ENCODE measurements at places on chromosomes 6 and 20. TPM values are rescaled to one million over a fixed set of nuclear protein-coding genes. Genes with fewer than 3 reads are reported as not detected.

GRCh38 chr6:160365117-160365516 is 16.9 kb downstream of the SLC22A3 start:
- no peaks in the 10 kb centered on the region for H3K4me1 ChIP-seq
- H3K27me3 ChIP-seq: no peaks in the 10 kb centered on the region
- no peak overlapping the region for H3K4me3 ChIP-seq
- H3K36me3 ChIP-seq: no peaks in the 10 kb centered on the region
- no peak overlapping the region for H3K27ac ChIP-seq
- no peak for DNase-seq

Gene CST4
- not detected for polyA plus RNA-seq

DNA sequence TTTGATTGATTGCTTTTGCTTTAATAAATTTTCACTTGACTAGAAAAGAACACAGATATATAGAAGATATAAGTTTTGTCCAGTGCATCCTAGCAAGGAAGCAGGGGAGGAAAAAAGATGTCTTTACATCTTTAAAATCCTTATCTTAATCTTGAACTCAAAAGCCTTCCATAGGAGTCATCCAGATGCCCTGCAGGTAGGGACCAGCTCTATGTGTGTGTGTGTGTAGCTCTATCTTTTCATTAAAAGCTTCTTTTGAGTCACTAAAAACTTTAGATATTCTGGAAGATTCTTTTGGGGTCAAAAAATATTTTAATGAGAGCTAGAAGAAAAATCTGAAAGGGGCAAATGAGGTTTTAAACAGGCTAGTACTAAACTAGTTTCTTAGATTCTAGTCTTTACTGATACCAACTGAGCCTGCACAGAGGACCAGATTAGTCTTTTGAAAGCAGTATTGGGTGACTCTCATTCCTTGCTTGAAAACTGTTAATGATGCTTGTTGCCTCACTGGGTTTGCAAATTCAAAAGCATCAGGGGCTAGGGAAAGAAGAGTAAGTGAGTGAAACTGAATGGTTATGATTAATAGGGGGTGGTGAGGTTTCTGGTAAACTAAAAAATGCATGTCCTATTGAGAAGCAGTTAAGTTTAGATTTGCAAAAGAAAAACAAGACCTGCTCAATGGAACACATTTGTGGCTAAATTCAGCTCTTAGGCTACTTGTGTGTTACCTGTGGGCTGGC is 40.6 kb upstream of the JAG1 start:
- H3K27me3 ChIP-seq: no peaks in the 10 kb centered on the region
- H3K4me3 ChIP-seq: no peak overlapping the region
- no peak overlapping the region for H3K27ac ChIP-seq
- no peaks in the 10 kb centered on the region for H3K36me3 ChIP-seq

DNA sequence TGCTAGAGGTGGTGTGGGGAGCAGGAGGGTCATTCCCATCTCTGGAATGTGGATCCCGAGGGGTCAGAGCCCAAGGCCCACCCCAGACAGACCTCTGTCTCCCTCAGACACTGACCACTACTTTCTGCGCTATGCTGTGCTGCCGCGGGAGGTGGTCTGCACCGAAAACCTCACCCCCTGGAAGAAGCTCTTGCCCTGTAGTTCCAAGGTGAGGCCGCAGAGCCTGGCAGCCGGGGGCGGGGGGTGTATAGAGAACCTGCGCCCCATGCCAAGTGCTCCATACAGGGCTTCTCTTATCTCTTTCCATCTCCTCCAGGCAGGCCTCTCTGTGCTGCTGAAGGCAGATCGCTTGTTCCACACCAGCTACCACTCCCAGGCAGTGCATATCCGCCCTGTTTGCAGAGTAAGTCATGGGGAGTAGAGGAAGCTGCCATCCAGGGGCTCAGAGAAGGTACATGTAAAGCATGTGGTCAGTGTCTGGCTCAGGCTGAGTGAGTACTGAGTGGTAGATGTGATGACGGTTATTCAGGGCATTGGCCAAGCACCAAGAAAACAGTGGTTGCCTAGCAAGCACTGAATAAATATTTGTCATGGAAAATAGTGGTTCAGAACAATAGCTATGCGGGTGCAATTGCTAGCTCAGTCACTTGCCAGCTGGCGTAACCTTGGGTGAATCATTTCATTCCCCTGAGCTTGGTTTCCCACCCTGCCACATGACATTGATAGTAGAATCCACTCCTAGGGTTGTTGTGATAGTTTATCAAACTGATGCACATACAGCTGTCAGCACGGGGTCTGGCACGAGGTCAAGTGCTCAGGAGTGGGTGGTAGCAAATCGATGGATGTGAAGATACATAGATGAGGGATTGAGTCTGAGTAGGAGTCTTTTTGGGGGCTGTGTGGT is 3.5 kb downstream of the PIGT start:
- H3K4me3 ChIP-seq: no peak overlapping the region
- H3K4me1 ChIP-seq: peaks cover 33% of the 10 kb centered on the region
- H3K27me3 ChIP-seq: no peaks in the 10 kb centered on the region
- peak overlapping the region; percentile 17 for H3K27ac ChIP-seq
- H3K36me3 ChIP-seq: peaks cover 50% of the 10 kb centered on the region

GRCh38 chr6:170545405-170545804 is 7.7 kb downstream of the PSMB1 start:
- no peaks in the 10 kb centered on the region for H3K27me3 ChIP-seq
- no peaks in the 10 kb centered on the region for H3K4me1 ChIP-seq
- no peak overlapping the region for H3K4me3 ChIP-seq
- H3K27ac ChIP-seq: no peak overlapping the region
- peaks cover 78% of the 10 kb centered on the region for H3K36me3 ChIP-seq

DNA sequence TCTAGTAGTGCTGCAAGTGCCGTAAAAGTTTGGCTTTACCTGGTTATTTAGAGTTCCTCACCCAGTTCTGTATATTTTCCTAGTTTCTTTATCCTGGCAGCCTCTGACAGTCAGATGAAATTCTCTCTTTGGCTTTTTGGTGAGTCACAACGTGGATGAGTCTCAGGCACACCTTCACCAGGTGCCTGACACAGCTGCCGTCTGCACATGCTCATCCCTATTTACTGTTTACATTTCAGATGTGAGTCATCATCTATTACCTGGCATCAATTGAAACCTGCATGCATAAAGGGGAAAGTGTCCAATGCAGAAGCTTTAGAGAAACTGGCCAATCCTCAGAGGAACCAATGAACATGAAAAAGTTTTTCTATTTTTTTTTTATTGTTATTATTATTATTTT is 33.3 kb upstream of the ADGRF4 start:
- no peaks in the 10 kb centered on the region for H3K27me3 ChIP-seq
- no peaks in the 10 kb centered on the region for H3K4me1 ChIP-seq
- DNase-seq: no peak

Gene LGSN
- polyA plus RNA-seq: not detected

Gene SOBP
- polyA plus RNA-seq: 9.7 TPM

DNA sequence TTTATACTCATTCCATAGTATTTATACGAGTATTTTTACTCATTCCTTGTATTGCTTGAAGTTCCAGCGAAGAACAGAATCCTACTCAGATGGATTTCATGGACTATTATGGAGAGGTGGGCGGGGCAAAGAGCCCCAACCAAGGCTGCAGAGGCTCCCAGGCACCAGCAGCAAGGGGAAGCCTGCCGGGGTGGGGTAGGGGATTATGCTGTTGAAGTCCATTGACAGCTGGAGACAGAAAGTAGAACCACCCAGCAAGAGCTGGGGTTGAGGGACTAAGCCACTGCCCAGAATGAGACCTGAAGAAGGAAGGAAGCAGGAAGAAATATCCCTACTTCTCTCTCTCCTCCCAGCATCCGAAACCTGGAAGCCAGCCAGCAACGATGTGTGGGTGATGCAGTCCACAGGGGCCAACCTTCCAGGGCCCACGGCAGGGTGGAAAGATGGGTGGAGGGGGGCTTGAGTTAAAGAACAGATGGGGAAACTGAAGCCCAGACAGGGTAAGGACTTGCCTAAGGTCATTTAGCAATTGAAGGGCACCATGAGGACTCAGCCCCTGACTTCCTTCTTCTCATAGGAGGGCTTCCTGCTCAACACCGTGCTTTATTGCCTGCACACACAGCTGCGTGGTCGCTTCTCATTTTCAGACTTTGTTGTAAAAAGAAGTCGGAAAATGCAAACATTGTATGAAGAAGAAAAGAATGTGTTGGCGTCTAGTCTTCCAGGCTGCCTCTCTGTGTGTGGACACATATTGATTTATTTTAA is 18.3 kb upstream of the GTSF1L start:
- peaks cover 14% of the 10 kb centered on the region for H3K27me3 ChIP-seq
- no peak overlapping the region for H3K27ac ChIP-seq
- H3K4me1 ChIP-seq: no peaks in the 10 kb centered on the region
- no peak overlapping the region for H3K4me3 ChIP-seq
- DNase-seq: no peak

DNA sequence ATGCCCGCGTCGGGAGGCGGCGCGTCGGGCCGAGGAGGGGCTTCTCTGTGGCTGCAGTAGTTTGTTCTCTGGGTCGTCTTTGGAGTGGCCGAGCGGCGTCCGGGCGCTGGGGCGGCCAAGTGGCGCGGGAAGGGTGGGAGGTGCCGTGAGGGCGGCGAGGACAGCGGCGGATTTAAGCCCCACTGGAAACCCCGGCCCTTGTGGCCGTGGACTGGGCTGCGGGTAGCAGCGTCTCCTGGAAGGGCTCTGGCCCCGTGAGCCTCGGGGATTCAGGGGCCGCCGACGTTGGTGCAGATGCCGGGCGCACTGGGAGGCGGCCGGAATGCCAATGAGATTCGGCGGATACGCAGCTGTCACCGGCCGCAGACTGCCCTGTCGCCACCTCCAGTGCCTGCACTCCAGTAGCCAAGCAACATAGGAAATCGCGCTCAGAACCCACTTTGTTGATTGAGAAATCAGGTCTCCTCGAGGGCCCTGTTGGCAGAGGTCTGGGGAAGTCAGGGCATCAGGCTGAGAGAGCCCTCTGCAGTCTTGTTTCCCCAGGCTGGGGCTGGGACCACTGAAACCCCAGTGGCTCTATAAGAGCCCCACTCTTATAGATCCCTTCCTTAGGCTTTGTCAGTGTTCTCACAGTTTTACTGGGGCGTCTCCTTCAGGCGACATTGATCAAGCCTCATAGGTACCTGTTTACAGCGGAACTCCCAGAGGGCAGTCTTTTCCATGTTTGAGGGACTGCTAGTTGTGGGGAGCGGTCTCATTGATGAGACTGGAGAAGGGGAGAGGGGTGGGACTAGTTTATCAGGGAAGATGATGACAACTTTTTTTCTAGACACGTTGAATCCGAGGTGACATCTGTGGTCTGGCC is 642 bp downstream of the GZF1 start:
- peak overlapping the region; percentile 50 for H3K4me3 ChIP-seq
- peaks cover 15% of the 10 kb centered on the region for H3K36me3 ChIP-seq
- H3K4me1 ChIP-seq: peaks cover 25% of the 10 kb centered on the region
- no peaks in the 10 kb centered on the region for H3K27me3 ChIP-seq
- peak; percentile 77 for DNase-seq

Gene ZNF334
- polyA plus RNA-seq: 14.7 TPM

- no peak overlapping the region for H3K27ac ChIP-seq
- H3K4me1 ChIP-seq: no peaks in the 10 kb centered on the region
- no peak overlapping the region for H3K4me3 ChIP-seq
- no peaks in the 10 kb centered on the region for H3K36me3 ChIP-seq
- DNase-seq: no peak
Measured at GRCh38 chr6:86706449-86706848, 230.9 kb upstream of the HTR1E start.
